ENCODE measurements at places on chromosomes 2 and 18.

DNA sequence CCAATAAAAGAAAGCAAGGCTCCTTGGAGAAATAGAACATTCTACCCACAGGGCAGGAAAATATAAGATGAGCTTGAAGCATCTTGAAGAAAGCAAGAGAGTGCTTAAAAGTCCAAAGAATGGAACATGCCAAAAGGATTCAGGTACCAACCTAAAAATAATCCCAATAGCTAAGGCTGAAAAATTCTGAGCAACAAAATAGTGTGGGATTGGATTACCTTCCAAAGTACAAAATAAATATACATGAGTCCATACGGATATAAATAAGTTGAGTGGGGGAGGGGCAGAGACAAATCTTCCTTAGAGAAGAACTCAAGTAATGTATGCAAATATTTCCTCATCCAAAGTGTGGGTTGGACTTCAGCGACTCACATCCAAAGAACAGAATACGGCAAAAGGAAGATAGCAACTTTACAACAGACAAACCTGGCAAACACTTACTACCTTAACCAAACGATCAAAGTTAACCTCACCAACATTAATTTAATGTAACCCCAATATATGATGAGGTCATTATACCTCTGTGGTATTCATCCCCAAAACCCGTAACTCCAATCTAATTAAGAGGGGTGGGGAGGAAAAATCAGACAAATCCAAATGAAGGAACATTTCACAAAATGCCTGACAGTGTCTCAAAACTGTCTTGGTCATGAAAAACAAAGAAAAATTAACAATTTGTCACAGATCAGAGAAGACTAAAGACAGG is 26.9 kb downstream of the MEMO1 start:
- DNase-seq: no peak

- DNase-seq: no peak
Measured at GRCh38 chr2:184814421-184814820, 216.1 kb downstream of the ZNF804A start.

DNA sequence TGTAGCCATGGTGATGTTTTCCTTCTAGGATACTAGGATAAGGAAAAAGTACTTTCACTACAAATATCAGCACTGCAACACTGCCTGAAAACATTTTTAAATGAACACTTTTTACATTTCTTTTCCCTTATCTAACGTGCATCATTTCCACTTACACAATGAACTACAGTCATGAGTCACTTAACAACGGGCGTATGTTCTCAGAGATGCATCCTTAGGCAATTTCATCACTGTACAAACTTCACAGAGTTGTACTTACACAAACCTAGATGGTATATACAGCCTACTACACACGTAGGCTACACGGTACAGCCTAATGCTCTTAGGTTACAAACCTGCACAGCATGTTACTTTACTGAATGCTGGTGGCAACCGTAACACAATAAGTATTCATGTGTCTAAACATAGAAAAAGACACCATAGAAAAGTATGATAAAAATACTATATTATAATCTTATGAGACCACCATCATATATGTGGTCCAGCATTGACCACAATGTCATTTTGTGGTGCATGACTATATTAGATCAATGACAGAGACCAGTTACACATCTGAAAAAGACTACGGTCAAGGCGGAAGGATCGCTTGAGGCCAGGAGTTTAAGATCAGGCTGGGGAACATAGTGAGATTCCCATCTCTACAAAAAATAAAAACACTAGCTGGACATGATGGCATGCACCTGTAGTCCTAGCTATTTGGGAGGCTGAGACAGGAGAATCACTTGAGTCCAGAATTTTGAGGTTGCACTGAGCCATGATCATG is 39.8 kb downstream of the WDR33 start:
- DNase-seq: peak; percentile 95

DNA sequence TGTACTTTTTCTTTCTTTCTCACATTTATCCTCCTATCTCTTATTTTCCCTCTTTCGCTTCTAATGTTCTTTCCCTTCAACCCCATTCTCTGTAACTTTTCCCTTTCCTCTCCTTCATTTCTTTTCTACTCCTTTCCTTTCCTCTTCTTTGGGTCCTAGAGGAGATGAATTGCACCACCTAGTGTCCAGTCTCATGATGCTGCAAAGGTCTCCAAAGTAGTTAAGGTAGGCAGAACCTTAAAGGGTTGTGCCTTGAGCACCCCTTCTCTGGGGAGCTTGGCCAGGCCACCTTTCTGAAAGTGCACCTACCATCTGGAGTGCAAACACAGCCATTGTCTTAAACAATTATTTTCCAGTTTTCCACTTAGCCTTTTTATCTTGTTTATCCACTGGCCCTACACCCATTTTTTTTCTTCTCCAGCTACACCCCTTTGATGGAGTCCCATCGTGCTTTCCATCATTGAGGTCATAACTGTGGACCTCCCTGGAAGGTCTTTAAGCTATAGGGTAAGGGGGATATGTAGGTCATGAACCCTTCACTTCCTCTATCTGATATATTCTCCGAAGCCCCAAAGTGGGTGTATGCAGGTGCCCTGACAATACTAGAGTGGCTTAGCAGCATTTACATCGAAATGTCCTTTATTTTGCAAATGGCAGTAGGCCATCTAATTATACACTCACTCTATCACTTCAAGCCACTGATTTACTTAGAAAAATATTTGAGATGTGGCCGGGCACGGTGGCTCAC is 155.9 kb downstream of the ESCO1 start:
- peak; percentile 77 for DNase-seq

DNA sequence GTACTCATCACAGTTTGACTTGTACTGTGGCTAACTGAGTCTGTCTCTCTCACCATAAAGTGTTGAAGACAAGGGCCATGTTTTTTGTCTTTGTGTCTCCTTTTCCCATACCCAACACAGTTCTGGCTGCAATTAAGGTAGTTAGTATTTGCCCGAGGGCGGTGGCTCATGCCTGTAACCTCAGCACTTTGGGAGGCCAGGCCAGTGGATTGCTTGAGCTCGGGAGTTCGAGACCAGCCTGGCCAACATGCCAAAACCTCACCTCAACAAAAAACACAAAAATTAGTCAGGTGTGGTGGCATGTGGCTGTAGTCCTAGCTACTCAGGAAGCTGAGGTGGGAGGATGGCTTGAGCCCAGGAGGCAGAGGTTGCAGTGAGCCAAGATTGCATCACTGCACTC is 6.9 kb upstream of the KIF3C start:
- no peak for DNase-seq

GRCh38 chr2:98467652-98468051 is 23.0 kb downstream of the INPP4A start:
- DNase-seq: no peak

- no peak for DNase-seq
Measured at GRCh38 chr18:49081511-49082155, 130.9 kb upstream of the SMAD7 start.

DNA sequence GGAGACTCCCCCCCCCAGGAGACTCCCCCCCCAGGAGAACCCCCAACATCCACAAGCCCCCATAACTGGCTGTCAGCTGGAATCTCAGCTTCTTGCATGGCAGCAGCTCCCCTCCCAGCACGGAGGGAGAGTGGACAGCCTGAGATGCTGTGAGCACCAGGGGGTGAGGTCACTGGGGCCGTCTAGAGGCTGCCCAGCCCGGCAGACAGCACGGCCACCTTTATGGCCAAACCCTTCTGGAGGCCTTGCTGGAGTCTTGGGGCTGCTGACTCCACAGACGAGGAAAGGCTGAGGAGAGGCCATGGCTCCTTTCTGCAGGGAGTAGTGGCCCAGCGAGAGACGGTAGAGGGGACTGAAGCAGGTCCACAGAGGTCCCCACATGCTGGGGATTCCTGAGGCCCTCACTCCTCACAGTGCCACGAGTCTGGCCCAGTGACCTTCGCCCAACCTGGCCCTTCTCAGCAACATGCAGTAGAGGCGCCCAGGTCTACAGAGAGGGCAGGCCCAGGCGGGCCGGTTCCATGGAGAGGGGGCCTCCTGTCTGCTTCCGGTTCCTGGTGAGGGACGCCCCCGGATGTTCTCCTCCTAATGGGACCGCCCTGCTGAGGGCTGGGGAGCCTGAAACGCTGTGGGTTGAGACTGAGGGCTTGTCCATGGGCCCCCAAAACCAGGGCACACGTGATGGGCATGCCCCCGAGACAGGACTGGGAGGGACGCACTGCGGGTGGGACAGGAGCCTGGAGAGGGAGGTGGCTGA is 122.6 kb upstream of the CTDP1 start:
- no peak for DNase-seq

- no peak for DNase-seq
Measured at GRCh38 chr2:73000808-73001570, 70.5 kb downstream of the SFXN5 start.

DNA sequence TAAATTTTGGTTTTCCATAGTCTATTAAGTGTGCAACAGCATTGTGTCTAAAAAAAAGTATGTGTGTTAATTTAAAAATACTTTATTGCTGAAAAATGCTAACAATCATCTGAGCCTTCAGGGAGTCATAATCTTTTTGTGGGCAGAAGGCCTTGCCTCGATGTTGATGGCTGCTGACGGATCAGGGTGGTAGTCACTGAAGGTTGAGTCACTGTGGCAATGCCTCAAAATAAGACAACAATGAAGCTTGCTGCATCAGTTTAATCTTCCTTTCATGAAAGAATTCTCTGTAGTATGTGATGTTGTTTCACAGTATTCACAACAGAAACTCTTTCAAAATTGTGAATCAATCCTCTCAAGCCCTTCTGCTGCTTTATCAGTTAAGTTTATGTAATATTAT is 31.3 kb downstream of the HDHD2 start:
- DNase-seq: no peak

GRCh38 chr2:111679202-111679601 is 204.8 kb downstream of the ANAPC1 start:
- DNase-seq: peak; percentile 25

DNA sequence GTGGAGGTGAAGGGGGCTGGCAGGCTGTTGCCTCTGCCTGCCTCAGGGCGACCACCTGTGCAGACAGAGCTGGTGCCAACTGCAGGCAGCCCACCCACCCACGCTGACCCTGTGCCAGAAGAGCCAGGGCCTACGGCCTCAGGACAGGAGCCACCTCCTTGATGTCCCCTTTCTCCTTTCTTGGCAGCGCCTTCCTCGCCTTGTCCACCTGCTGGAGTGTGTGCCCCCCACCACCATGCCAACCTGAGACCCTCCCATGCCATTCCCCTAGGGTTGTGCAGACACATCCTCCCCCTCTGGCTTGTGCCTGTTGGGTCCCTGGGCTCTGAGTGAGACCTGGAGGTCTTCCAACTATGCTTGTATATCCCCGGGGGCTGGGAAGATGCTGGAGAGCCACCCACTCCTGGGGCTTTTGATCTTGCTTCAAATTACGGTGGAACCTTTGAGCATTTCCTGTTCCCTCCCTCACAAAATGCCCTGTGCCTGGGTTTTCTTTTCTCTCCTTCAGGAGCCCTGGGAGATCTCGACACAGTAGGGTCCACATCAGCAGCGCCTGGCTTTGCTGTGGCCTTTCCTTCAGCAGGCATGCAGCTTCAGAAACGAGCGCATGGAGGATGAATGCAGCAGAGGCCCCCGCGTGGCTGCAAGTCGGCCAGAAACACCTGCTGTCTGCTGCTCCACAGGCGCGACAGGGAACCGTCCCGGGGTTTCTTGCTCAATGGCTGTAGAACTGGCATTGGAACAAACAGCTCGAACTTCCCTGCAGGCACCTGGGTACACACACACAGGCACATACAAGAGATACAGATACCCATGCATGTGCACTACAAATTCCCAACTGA is 65.9 kb upstream of the SH3RF3 start:
- no peak for DNase-seq

DNA sequence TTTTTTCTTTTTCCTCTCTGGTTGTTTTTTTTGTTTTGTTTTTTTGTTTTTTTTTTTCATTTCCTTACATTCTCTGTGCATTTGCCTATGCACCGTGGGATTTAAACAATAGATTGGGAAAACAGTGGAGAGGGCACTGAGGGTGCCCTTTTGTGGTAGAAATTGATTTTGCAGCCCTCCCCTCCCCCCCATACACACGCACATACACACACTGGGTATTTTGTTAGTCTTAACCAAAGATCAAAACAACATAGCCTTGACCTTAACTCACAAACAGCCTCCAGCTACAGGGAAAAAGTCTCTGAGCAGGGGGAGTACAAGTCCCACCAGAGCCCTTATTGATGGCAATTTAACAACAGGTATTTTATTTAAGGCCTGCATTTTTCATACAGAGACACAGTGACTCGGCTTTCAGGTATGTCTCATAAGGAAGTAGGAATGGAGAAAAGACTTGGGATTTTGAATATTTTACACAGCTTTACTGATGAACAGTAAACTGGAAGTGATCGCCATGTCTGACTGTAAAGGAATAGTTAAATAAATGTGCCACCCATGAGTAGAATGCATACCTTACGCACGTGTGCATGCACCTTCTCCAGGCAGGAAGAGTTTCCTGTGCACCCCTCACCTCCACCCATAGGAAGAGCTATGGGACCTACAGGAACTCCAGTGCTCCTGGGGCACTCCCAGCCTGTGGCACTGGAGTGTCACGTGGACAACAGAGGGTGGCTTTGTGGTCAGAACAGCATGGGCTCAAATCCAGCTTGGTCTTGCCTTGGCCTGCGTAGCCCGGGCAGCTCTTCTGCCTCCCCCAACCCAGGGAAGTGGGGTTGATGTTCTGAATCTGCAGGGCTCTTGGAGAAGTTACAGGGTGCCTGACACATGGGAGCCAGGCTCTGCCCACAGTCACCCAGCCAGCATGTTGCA is 266.4 kb downstream of the ANAPC1 start:
- DNase-seq: peak; percentile 65

DNA sequence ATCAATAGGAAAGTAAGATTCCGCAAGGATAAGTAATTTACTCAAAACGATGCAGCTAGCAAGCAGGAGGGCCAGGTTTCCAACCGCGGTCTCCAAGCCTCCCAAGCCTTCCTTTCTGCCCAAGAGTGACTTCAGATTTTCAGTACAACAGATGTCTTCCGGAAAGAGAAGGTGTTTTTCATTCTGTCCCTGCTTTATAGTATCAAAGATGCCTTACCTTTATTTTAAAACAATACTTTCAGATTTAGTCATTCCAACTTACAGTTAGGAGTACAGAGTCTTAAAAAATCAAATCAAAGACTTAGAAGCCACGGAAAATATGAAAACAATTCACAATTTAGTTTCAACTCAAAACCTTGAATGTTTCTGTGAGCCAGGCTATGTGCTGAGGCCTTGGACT is 43.6 kb downstream of the CYB5A start:
- DNase-seq: no peak

DNA sequence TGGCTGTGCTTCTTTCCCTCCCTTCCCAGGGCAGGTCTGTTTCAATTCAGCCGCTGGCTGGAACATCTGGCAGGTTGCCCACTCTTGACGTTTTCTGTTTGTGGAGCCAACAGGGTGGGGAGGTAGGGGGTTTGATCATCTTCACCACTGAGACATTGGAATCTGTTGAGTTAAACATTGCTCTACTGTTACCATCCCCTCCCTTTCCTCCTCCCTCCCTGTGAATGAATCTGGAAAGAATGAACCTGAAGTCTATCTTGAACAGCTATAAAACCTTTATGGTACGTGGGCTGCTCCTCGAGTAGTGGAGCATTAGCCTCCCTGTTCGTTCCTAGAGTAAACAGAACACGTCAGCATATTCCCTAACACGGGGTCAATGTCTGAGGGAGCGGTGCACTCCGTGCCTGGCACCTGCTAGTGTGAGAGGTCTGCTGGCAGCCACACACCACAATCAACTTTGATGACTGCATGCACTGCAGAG is 249.9 kb upstream of the RBBP8 start:
- peak; percentile 30 for DNase-seq

Data from ELR (cell line).